ENCODE measurements at places on chromosomes 3 and 15.

GRCh38 chr3:10299679-10300078 lies 6.9 kb upstream of the GHRL start:
- DNase-seq = no peak

DNA sequence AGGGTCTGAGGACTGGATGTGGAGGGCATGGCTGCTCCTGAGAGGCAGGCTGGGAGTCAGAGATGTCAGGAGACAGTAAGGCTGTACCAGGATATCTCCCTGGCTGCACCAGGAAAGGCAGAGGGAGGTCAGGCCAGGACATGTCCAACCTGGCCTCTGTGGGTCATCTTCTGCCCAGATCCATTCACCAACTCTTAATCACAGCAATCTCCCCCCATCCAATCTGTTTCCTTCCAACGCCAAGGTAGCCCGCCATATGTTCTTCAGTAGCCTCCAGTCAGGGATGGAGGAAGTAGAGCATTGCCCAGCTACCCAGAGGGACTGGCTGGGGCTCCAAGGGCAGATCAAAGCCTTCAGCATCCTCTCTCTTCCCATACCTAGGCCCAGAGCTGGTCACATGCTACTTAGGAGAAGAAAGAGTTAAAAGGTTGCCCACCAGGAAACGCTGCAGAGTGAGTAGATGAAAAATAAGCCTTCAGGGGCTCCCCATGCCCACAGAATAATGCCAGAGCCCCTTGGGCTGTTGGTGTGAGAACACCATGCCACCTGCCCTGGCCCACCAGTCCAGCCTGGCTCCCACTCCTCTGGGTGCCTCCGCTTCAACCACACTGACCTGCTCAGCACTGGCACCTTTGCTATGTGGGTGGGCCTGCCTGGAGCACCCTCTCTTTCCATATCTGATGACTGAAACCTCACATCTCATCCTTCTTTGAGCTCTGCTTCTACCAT lies 176.8 kb downstream of the MEGF11 start:
- DNase-seq = no peak

GRCh38 chr3:100407164-100407563 lies 5.8 kb downstream of the LNP1 start:
- DNase-seq = no peak

GRCh38 chr15:60752973-60753720 lies 274.2 kb upstream of the ICE2 start:
- DNase-seq = no peak

- DNase-seq = no peak
Measured at GRCh38 chr3:123343296-123344174, 105.4 kb downstream of the ADCY5 start.

- no peak for DNase-seq
Measured at GRCh38 chr15:85149465-85150129, 167.9 kb downstream of the PDE8A start.

DNA sequence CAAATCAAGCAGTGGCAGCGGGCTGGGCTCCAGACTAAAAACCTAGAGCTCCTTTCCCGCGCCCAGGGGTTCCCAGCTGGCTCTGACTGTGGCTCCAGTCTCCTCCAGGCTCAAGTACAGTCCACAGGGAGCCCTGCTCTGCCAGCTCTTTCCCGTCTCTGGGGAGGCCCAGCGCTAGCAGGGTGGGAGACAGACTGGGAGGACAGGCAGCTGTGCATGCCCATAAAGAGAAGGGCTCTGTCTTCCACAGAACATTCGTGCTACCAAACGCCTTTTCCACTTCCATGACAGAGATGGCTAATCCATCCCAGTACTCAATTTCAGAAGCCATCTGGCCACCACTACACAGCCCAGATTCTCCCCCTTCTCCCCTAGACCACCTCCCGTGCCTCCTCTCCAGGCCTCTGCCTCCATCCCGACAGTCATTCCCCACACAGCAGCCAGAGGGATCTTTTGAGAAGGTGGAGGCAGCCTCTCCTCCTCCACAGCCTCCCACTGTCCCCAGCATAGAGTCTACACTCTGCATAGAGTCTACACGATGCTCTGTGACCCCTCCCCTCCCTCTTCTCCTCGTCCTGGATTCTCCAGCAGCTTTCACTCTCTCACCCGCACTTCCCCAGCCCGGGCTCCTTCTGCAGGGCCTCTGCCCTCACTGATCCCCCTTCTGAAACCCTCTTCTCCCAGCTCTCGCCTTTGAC lies 6.8 kb upstream of the DUSP7 start:
- DNase-seq = no peak

DNA sequence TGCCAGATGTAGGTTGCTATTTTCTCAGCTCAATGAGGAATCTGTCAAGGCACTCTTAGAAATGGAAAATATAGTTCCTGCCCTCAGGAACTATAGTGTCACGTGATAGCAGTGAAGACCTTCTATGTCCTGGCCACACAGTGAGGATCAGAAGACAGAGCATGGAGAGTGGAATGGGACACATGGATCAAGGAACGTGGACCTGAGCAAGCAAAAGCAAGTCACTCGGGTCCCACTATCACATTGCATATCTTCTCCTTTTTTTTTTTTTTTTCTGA lies 21.2 kb downstream of the SMAD3 start:
- no peak for DNase-seq

GRCh38 chr3:56997675-56998074 lies 62.8 kb upstream of the SPATA12 start:
- no peak for DNase-seq

DNA sequence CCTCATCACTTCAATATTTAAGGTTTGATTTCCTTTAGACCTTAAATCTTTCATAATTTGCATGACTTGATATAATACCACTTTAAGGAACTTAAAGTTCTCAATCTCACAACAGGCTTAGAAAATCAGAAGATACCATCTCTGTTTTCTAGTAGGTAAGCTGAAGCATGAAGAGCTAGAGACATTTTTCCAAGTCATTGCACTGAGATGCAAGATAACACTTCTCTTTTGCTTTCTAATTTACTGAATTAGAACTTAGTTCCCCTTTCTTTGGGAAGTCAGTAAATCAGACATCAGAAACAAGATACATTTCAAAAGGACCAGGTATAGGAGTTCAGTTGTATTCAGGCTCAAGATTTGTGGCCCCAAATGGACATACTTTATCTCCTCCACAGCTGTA lies 79.7 kb downstream of the DZIP3 start:
- DNase-seq = no peak

DNA sequence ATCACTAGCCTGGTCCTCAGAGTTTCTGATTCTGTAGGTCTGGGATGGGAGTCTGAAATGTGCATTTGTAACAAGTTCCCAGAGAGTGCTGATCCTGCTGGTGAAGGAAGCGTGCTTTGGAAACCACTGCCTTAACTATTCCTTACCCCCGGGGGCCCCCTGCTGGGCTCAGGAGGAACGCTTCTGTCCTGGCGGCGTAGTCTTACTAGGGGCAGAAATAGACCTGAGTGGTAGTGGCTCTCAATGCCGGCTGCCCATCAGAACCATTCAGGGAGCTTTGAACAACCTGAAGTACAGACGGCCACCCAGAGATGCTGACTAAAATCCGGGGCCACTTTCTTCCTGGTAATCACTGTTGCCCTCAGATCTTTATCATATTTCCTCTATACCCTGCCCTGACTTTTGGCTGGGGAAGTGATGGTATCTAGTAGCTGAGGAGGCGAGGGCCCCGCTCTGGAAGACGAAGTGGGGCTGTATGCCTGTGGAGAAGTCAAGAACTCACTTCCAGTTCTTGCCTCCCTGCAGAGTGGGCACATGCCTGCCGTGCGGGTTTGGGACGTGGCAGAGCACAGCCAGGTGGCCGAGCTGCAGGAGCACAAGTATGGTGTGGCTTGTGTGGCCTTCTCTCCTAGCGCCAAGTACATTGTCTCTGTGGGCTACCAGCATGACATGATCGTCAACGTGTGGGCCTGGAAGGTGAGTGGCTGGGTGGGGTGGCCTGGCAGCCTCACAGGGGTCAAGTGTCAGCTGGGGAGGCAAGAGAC lies 16.3 kb upstream of the JMJD7 start:
- peak; percentile 58 for DNase-seq

DNA sequence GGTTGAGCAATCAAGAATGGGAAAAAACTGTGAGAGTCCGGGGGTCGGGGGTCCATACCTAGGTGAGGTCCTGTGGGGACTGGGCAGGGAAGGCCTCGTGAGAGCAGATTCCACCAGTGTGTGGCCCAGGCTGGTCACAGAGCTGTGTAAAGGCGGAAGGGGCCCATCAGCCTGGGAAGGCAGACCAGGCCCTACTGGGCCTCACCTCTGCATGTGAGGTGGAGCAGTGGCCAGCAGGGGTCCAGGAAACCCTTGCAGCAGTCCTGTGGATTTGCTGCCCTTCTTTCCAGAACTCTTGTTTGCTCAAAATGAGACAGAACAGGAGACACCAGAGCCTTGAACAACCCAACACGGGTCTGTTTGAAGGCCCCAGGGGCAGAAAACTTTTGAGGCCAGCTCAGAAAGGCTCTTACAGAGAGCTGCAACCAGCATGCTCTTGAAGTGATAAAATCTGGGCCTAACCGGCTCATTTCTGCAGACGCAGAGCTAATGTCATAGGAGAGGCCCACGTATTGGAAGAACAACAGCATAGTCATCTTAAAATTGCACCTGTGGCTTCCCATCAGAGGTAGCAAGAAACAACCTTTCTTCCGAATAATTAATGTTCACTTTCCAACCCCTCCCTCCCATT lies 30.3 kb upstream of the HHATL start:
- DNase-seq = no peak

GRCh38 chr3:38455639-38456430 lies 2.1 kb downstream of the ACVR2B start:
- DNase-seq = no peak

DNA sequence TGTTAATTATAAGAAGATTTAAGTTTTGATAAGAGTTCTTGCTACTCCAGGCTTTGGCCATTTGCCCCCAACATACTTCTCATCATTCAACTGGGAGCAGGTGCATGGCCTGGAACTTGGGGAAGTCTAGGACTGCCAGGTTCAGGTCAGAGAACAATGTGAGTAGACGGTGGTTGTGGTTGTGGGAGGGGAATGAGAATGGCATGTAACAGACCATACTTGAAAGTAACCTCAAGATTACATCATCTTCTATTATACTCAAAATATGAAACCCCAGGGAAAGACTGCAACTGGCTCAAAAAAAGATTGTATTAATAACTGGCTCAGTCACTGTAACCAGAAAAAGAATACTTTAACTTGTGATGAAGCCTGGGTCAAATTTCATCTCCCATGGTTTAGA lies 364.9 kb upstream of the DPPA4 start:
- no peak for DNase-seq

DNA sequence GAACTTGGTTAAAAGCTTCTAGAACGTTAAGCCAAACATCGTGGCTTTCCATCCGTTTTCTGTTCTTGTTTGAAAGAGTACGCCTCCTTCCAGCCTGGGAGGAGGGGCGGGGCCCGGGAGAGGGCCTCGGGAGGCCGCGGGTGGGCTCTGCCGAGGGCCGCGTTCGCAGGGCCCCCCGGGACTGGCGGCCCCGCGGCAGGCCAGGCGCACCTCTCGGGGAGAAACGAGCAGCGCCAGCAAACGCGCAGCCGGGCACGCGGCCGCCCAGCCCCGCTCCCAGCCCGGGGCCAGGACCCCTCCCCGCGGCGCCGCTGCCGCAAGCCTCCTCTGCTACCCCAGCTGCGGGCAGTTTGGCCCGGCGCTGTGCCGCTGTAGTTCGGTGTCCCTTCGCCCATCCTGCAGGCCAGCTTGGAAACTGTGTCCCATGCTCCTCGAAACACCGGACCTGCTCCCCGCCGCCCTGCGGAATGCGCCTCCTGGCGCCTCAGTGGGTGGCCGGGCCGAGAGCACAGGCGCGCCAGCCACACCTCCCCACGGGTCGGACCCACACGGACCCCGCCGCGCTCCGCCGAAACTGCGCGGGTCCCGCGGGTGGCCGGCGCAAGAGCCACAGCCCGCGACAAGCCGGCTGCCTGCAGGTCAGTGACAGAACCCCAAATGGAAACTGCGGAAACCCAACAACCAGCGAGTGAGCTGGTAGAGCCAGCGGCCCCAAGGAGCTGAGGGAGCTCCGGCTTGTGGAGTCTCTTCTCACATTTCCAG lies 2.3 kb downstream of the OCA2 start:
- DNase-seq = no peak

DNA sequence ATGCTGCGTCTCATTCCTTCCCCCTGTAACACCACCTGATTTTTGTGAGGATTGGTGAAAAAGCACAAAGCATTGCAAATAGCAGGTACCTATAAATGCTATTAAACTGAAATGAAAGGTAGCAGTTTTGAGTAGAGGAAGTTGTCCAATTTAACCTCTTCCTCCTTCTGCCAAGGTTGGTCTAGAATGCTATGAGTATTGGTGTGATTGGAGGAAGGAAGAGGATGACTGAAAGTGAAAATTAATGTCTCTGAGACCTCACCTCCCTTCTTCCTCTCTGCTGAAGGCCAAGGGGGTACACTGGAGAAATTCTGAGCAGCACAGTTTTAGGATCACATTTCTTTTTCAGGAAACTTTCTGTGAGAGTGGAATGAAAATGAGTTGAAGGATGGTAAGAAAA lies 94.4 kb downstream of the DTWD1 start:
- no peak for DNase-seq

DNA sequence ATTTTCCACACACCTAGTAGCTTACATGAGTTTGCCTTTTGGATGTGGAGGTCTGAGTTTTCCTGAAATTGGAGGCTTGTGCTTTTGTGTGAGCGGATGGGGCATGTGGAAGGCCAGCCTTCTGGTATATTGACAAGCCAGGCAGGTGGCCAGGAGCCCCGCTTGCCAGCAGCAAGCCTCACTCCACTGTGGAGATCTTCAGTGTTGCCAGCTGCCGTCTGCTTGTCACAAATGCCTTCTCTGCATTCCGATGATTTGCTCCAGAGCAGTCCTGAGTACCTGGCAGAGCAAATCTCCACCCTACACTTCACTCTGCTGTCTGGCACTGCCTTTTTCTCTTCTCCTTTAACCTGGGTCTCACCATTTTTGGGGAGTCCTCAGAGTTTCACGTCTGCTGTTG lies 29.1 kb upstream of the CHST2 start:
- DNase-seq = no peak

DNA sequence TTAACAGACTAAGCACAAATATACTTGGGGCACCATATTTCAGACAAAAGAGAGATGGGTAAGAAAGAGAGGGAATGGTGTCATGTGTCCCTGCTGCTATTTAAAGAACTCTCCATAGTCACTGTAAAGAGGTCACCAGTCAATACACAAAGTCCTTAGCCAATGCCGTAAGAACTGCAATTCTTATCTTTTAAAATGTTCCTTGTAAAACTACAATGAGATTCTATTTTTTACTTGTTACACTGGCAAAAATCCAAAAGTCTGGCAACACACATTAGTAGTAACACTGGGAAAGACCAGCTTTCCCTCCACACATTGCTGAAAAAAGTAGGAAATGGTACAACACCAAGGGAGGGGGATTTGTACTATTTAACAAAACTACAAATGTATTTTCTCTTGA lies 189.4 kb downstream of the TBC1D5 start:
- no peak for DNase-seq

DNA sequence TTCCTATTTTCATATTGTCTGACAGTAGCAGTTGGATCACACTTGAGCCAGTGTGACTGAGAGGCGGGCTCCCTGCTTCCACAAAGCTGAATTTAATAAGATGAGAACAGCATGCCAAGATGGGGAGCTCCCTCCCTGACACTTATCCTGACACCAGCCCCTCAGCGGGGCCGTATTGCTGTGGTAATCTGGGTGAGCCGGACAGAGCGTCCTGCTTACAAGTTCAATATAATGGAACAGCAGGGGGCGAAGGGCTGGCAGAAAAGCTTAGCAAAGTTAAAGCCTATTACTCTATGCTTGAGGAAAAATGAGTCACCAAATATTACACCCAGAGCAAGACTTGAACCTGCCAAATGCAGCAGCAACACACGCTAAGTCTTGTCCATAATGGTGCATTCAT lies 163.8 kb upstream of the CMC1 start:
- no peak for DNase-seq
